ENCODE measurements at places on chromosomes 5 and 9.

GRCh38 chr9:132582276-132582785 lies at the start of gene BARHL1:
TSS of gene BARHL1 (plus strand) at chr9:132582606. CDS start at chr9:132582798, 192 bp downstream.
- no peak for DNase-seq

GRCh38 chr5:107634981-107635848 lies 35.5 kb downstream of the EFNA5 start:
- DNase-seq: no peak

DNA sequence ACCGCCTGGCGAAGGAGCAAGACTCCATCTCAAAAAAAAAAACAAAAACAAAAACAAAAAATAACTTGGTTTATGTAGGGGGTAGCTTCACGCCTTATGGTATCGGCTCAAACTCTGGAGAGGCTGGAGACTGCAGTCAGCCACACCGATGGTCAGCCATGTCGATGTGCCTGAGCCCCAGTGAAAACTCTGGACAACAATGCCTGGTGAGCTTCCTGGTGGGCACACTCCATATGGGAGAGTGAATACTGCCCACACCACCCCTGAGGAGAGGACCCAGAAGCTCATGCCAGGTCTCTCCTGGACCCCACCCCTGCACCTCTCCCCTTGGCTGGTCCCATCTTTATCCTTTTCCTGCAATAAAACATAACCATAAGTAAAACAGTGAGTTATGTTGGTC lies 19.6 kb downstream of the IPPK start:
- no peak for DNase-seq

DNA sequence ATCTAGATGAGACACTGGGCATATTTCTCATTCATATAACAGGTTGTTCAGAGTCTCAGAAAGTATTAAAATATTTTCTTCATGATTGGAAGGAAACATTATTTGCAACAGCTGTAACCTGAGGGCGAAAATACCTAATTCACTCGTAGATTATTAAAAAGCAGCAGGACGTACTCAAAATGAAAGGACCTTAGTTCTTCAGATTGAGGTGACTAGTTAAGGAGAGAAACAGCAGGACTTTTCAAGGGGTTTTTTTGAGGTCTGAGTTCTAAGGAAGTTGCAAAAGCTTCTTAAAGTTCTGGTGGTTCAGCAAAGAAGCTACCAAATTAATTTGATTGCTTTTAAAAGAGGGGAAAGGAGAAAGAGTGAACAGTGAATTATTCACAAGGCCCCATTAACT lies 174.9 kb downstream of the TMEM161B start:
- no peak for DNase-seq

GRCh38 chr5:115460472-115460871 lies 84.1 kb downstream of the FEM1C start:
- DNase-seq: no peak

- DNase-seq: no peak
Measured at GRCh38 chr5:132309679-132310078, 15.5 kb downstream of the SLC22A4 start.

GRCh38 chr5:125205601-125206225 lies 459.3 kb upstream of the ZNF608 start:
- no peak for DNase-seq

DNA sequence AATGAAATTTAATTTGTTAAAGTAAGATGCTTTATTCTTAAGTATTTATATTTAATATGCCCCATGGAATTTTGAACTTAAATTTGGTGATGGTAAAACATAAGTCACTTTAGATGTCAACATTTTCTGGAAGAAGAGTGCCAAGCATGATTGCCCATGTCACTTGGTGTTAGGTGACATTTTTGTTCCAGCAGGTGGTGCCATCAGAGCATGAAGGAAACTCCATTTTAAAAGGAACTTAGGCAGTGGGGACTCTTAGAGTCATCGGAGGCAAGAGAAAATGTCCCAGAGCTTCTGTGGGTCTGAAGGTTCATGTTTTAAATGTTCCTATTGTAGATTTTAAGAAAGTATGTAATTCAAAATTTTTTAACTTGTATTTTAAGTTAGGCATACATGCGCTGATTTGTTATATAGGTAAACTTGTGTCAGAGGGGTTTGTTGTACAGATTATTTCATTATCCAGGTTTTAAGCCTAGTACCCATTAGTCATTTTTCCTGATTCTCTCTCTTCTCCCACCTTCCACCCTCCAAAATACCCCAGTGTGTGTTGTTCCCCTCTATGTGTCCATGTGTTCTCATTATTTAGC lies 789.3 kb downstream of the SEMA5A start:
- peak; percentile 45 for DNase-seq

DNA sequence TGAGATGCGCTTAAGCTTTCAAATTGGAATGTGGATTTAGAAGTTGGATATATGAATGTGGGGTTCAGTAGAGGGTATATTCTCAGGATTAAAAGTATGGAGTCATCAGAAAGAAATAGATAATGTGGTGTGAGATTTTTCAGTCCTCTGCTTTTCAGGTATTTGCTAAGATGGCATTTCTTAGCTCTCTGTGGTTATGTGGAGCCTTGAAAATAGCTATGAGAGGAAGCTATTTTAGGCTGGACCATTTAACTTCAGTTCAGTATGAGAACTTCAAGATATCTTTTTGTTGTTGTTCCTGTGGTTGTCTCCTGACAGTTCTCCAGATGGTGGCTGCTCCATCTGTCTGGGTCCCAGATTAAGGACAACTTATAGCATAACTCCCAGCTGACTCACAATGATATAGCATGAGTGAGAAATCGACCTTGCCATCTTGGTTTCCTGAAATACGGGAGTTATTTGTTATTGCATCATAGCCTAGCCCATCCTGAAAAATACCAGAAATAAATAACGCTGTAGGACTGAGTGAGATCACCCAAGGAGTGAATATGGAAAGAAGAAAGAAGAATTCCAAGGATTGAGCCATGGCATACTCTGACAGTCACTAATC lies 461.5 kb downstream of the ANXA1 start:
- no peak for DNase-seq

DNA sequence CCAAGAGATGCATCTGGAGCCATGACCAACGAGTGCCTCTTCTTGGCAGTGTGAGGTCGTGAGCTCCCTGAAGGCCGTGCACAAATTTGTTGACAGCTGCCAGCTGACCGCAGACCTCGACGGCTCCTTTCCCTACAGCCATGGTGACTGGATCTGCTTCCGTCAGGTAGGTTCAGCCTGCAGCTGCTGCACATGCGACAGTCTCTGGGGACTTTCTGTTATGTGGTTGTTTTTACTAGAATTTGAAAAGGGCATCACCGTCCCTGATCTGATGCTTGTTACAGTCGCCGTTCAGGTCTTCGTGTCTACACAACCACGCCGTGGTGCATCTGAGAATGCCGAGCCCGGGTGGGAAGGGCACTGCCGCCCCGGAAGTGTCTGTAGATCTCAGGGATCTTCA lies 36.5 kb upstream of the LRRC14B start:
- DNase-seq: no peak

DNA sequence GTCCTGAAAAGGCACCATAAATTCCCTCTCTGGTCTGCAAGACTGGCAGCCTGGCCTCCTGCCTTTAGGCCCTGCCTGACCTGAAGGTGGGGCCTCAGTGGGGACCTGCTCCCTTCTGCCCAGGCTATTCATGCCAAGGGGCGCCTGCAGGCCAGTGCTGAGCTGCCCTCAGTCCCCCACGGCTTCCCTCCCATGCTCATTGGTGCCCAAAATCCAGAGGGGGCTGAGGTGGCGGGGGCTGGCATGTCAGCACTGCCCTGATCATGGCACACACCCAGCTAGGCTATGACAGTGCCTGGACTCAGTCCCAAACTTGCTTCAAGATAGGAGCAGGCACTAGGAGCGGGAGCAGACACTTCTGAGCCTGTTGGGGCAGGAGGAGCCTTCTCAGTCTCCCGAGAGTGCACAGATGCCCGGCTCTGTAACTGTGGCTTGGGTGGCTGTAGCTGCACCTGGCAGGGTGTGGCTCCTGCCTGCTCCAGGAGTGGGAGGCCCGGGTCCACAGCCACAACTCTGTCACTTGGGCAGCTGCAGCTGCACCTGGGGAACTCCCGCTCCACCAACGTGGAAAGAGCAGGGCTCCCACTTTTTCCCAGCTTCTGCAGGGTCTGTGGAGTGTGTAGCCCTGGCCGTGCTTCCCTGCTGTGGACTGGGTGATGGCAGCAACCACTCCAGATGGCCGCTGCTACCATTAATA lies 49.0 kb downstream of the NDUFAF2 start:
- peak; percentile 51 for DNase-seq

DNA sequence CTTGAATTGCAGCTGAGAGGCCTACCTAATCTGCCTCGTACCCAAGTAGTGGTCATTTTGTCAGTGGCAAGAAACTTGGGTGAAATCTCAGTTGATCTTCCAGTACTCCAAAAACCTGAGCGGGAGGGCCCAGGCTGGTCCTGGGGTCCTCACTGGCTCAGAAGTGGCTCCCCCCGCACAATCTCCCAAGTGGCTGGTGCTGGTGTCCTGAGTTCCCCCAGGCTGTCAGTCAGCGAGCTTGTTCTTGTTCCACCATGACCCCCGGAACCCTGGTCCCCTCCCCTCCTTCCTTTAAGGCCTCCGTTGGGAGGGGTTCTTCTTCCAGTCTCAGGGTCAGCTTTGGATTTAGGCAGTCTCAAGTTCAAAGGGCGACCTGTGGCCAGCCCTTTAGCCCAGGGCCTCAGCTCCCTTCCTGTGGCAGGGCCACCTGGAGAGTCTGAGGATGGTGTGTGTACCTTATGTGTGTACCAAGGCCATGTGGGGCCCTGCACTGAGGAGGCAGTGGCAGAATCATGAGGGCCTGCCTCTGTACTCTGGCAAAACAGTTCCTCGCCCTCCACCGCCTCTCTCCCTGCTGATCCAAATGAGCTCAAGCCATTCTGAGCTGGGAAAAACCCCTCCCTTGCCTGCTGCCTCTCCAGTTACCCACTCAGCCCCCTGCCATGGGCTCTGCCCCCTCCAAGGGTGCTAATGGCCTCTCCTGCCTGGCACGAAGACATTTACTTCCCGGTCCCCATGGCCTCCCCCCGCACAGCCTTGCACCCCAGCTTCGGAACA lies 4.5 kb upstream of the DBN1 start:
- no peak for DNase-seq

DNA sequence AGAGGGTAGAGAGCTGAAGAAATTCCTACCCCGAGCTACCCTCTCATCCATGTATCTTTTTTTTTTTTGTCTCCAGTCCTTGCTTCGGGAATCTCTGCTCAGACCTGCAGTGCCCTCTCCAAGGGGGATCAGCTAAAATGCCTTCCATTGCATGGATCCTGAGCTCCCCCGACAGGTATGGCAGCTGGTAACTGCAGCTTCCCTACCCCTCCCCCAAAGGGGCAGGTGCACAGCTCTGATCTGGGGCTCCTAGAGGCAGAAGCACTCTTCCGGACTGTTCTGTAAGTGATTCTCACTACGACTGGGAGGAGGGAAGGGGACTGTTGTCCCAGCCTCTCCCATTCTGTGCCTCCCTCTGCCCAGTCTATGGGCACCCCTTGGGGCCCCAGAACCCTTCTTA lies 169.6 kb downstream of the MELK start:
- peak; percentile 63 for DNase-seq

DNA sequence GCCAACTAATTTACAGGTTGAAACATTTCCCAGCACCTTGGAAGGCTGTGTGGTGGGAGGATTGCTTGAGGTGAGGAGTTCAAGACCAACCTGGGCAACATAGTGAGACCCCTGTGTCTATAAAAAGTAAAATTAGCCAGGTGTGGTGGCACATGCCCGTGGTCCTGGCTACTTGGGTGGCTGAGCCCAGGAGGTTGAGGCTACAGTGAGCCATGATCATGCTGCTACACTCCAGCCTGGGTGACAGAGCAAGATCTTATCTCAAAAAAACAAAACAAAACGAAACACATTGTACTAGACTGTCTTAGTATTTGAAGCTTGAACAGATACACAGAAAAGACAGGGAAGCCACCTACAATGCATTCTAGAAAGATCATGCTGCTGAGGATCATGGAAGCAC lies 2.8 kb upstream of the HSDL2 start:
- DNase-seq: no peak

- peak; percentile 86 for DNase-seq
Measured at GRCh38 chr9:2157277-2158110, 142.3 kb downstream of the SMARCA2 start.

DNA sequence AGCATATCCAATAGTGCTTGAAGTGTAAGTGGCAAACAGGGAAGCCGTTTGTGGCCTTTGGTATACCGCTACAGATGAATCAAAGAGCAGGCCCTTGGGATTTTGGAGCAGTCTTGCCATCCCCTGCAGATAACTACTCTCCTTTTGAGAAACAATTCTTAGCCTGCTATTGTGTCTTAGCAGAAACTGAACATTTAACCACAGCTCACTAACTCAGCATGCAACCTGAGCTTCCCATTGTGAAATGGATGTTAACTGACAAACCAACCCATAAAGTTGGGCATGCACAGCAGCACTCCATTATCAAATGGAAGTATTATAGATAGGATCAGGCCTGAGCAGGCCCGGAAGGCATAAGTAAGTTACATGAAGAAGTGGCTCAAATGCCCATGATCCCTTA lies 315.3 kb upstream of the PTGER4 start:
- DNase-seq: no peak

DNA sequence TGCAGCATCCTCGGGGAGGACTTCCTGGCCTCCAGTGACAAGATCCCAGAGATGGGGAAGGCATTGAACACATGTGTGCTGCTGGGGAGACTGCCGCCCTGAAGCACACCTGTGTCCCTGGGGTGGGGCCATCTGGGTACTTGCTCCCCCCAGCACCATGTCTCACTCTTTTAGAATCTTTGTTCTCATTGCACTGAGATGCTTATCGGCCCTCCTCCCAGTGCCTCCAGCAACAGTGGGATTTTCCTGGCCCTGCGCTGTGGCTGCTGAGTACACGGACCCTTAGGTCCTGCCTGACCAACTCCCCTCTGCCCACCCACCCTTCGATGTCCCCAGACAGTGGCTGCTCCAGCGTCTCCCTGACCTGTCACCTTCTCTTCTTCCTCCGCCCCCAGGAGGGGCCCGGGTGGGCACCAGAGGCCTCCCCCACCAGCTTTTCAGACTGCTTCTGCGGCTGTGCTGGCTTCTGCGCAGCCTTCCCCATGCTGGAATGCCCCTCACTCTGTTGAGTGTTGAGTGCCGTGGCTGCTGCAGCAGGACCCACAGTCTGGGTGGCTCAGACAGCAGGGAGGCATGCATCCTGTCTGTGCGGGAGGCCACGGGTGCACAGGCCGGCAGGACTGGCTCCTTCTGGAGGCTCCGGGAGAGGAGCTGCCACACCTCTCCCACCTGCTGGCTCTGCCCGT lies 145.9 kb upstream of the IRX2 start:
- DNase-seq: no peak

GRCh38 chr5:110702704-110703103 lies 23.8 kb downstream of the TMEM232 start:
- DNase-seq: no peak

DNA sequence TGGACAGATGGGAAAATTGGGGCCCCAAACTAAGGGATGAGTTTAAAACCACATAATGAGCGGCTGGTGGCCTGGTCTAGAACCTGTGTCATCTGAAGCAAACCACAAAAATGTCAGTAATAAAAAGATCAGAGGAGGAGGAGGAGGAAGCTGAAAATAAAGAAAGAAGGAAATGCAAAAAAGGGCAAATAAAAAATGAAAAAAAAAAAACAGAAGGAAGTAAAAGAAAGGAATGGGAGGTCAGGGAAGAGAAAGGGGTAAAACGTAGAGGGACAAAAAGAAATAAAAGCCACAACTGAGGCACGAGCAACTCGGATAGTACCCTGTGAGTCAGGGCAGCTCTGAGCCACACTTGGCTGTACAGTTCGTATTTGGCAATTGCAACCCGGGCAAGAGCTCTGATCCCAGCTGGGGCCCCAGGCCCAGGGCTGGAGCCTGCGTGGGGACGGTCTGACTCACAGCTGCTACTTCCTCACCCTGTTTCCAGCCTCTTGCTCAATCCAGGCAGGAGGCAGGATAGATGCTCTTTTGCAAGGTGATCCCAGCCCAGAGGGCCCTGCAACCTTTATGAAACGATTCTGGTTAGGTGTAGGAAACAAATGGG lies 137.9 kb upstream of the TRIM32 start:
- DNase-seq: no peak

GRCh38 chr9:120387257-120388002 lies 192.5 kb downstream of the CDK5RAP2 start:
- peak; percentile 75 for DNase-seq
